HAP-1 (cell line): ENCODE measurements at places on chromosomes 2 and 18.

GRCh38 chr2:230137902-230138539, 69.3 kb upstream of the SLC16A14 start:
- DNase-seq: no peak

GRCh38 chr2:109321570-109321969, 192.6 kb downstream of the SH3RF3 start:
- DNase-seq: no peak

DNA sequence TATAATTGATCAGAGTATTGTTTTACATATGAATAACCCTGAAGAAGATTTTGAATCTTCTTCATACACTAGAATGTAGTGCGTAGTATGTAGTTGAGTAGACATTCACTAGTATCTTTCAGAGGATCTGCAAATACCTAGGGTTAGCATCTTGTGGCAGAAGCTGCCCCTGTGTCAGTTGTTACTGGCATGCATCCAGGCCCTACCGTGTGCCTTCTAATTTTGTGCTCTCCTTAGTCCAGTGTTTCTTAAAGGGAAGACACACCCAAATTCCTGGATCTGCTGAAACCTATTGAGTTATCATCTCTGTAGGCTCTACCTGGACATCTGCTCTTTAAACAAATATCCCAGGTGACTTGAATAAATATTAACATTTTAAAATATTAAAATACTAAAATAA, 99.7 kb upstream of the SERTAD2 start:
- DNase-seq: no peak

- no peak for DNase-seq
These were observed 264.5 kb downstream of the SOCS6 start for GRCh38 chr18:70553245-70553935.

GRCh38 chr2:238864207-238865014, 16.5 kb downstream of the TWIST2 start:
- DNase-seq: peak; percentile 34

GRCh38 chr2:192277494-192278109, 82.9 kb upstream of the TMEFF2 start:
- DNase-seq: no peak

- no peak for DNase-seq
These were observed 488.7 kb downstream of the SUCLG1 start for GRCh38 chr2:83970217-83970929.

GRCh38 chr2:56211048-56211447, 27.3 kb downstream of the CCDC85A start:
- no peak for DNase-seq

- peak; percentile 28 for DNase-seq
These were observed at the start of gene FAM237A for GRCh38 chr2:206642075-206643025. Gene FAM237A, plus strand, starts transcription at chr2:206642487. Its CDS starts 1,750 bp downstream, at chr2:206644237.

DNA sequence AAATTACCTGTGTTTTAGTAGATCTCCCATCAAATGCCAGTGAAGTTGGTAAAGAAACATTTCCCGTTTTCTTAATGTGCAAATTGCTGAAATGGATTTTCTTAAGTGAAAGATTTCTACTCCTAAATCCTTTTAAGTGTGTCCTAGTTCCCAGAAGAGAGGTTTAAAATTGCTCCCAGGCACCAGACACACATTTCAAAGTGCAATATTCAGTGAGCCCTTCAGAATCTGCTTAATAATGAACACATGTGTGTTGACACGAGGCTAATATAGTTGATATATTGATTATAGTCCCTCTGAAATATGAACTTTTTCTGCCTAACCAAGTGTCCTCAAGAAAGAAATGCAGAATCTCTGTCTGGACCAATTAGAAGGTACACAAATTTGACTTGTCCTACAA, 861.7 kb upstream of the CNTNAP5 start:
- no peak for DNase-seq

DNA sequence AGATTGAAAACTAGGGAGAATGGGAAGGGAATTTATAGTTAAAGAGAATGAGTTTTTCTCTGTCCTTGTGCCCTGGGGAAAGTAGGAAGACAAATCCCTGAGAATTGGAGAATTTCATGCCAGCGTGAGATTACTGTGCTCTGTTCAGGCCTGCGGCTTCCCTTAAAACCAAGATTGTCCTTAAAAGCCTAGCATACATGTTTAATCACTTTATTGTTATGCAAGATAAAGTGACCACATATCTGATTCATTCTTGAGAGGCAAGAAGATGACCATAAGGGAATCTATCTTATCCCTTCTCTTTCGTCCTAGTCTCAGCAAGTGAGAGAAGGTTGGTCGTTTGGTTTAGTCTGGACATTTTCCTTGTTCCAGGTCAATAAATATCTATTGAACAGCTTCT, 75.9 kb downstream of the ADCYAP1 start:
- DNase-seq: no peak

DNA sequence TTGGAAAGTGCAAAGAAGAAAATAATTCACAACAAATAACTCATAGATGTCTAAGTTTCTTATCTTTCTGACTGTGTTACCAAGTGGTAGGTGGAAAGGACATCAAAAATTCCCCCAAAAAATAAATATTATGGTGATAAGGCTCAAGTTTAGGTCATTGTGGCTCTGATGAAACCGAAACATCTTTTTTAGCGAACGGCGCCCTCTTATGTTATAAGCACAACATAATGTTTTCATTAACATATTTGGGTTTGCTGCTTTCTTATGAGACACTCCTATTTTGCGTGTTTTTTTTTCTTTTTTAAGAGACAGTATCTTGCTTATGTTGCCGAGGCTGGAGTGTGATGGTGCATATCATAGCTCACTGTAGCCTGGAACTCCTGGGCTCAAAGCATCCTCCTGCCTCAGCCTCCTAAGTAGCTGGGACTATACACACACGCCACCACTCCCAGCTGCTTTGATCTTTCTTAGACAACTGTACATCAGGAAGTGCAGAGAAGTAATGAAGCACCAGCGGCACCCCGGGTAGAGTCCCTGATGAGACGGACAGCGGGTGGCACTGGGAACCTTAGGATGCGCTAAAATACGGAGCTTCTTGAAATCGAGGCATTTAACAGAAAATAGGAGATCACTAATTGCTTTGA, 38.5 kb upstream of the SLC35G4 start:
- no peak for DNase-seq

GRCh38 chr2:219567791-219568361, 3.5 kb downstream of the OBSL1 start:
- DNase-seq: no peak
